Activated naive CD4-positive, alpha-beta T cell treated with anti-CD3 and anti-CD28 coated beads for 36 hours (primary cell): ENCODE measurements at places on chromosomes 1 and 21. TPM values are rescaled to one million over a fixed set of nuclear protein-coding genes. Genes with fewer than 3 reads are reported as not detected.

GRCh38 chr1:34101151-34101550 lies 63.9 kb downstream of the CSMD2 start:
- H3K4me1 ChIP-seq = no peaks in the 10 kb centered on the region
- no peak overlapping the region for H3K27ac ChIP-seq
- DNase-seq = no peak
- peaks cover 20% of the 10 kb centered on the region for H3K27me3 ChIP-seq

GRCh38 chr1:207404849-207405525 lies 49.1 kb upstream of the CR2 start:
- H3K4me3 ChIP-seq = no peak overlapping the region
- no peaks in the 10 kb centered on the region for H3K36me3 ChIP-seq
- no peak overlapping the region for H3K27ac ChIP-seq
- no peaks in the 10 kb centered on the region for H3K27me3 ChIP-seq
- peaks cover 13% of the 10 kb centered on the region for H3K4me1 ChIP-seq
- DNase-seq = no peak

- no peak overlapping the region for H3K27ac ChIP-seq
- H3K27me3 ChIP-seq = no peaks in the 10 kb centered on the region
- no peaks in the 10 kb centered on the region for H3K36me3 ChIP-seq
- no peaks in the 10 kb centered on the region for H3K4me1 ChIP-seq
These were observed 485.4 kb upstream of the USP24 start for GRCh38 chr1:55700359-55701130.

GRCh38 chr1:181424786-181425403 lies 58.4 kb upstream of the CACNA1E start:
- no peaks in the 10 kb centered on the region for H3K36me3 ChIP-seq
- DNase-seq = peak; percentile 91
- peaks cover 17% of the 10 kb centered on the region for H3K27me3 ChIP-seq

- H3K4me1 ChIP-seq = peaks cover 78% of the 10 kb centered on the region
- no peak overlapping the region for H3K4me3 ChIP-seq
- DNase-seq = no peak
- no peak overlapping the region for H3K27ac ChIP-seq
- no peaks in the 10 kb centered on the region for H3K36me3 ChIP-seq
These were observed 248.2 kb upstream of the SGIP1 start for GRCh38 chr1:66285618-66286270.

DNA sequence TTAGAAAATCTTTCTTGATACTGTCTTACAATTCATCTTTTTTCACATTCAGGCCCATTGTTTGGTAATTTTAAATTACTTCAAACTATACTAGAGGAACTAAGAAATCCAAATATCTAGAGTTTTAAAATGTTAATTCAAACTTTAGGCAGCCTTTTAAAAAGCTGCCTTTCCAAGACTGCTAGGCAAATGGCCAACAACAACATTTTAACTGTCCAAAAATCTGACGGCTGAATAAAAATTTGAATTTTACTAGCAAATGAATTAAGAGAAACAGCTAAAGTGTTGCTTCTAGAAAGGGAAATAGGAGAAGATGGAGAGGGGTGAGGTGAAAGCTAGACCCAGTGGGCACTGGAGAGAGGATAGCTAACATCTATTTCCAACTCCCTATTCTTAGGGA lies 17.2 kb downstream of the DPYD start:
- H3K4me3 ChIP-seq = no peak overlapping the region
- H3K36me3 ChIP-seq = peaks cover 12% of the 10 kb centered on the region
- peaks cover 39% of the 10 kb centered on the region for H3K4me1 ChIP-seq
- DNase-seq = no peak

GRCh38 chr21:36945496-36946138 lies 20.9 kb downstream of the HLCS start:
- H3K4me1 ChIP-seq = no peaks in the 10 kb centered on the region
- H3K4me3 ChIP-seq = no peak overlapping the region
- DNase-seq = no peak
- H3K27ac ChIP-seq = no peak overlapping the region

The TMPRSS2 gene
- not detected for total RNA-seq

The SPRR2G gene
- not detected for total RNA-seq

The TRAPPC10 gene
- total RNA-seq = 37.1 TPM

The GPR153 gene
- total RNA-seq = 0.07 TPM
